ENCODE measurements at places on chromosomes 5 and 9.

DNA sequence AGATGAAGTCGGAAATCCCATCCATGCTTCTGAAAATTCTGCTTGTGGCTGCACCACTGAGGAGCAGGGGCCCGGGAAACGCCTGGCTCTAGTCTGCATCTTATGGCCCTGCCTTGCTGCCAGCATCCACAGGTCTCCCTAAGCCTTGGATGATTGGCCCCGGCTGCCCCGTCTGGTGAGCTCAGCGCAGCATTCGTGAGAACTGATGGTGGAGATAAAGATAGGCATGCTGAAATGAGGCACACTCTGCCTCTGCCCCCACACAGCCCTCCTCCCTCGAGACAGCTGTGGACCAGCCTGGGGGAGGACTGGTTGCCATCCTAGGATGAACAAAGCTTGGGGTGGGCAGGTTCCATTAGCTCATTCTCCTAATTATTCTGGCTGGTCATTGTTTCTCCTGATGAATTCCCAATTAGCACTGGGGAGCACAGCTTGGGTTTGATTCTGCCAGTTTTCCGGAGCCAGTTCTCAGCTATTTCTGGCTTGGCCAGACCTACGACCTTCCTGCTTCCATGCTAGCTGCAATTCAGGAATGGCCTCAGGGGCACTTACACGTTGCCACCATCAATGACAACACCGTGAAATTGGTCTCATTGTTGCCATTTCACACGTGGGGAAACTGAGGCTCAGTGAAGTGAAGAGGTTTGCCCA lies 62.8 kb upstream of the CPEB4 start:
- DNase-seq, result no peak

GRCh38 chr5:138148811-138149210 lies 9.6 kb upstream of the NME5 start:
- DNase-seq, result no peak

DNA sequence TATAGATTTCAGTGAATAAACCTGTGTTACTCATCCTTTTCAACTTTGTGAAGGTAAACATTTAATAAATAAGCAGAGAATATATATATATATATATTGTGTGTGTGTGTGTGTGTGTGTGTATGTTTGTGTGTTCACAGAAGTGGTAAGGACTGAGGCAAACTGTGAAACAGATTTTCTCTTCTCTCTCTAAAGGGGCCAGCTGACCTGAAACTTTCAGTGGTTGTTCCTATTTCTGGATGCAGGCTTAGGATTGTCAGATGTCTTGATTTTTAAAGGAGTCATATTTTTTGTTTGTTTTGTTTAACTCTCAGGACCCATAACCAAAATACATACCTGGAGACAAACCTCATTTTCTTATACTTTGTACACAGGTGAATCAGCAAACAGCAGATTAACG lies 714.9 kb upstream of the MEF2C start:
- DNase-seq, result no peak

GRCh38 chr5:140020601-140021177 lies 22.4 kb downstream of the NRG2 start:
- no peak for DNase-seq

DNA sequence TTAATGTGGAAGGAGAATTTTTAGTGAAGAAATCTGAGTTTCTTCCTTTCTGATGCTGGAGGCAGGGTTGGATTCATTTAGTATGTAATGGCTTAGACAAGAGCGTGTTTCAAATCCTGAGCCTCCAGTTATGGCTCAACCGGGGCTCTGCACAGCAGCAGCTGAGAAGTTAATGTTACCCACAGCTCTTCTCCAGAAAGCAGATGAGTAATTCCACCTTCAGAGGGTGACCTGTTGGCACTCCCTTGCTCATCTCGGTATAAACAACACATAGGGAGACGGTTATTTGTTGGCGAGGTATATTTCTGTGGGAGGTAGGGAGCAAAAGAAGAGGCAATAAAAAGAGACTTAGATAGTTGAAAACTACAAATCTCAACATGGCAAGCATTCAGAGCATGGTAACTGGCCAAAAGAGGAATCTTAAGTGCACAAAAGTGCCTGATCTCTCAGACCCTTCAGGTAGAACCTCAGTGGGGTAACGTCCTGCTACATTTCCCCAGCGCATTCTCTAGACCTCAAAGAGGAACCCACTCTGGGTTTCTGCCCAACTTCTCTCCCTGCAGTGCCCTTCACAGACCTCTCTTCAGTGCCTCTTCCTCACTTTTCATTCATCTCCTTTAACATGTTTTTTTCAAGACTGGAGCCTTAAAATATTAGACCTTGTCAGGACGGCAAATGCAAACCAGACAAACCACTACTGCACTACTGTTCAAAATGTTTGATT lies 417.5 kb upstream of the ADAMTSL1 start:
- DNase-seq, result no peak

GRCh38 chr5:67702008-67702407 lies 505.4 kb upstream of the CD180 start:
- DNase-seq, result no peak

- no peak for DNase-seq
Measured at GRCh38 chr5:124561451-124561850, 185.0 kb downstream of the ZNF608 start.

Data from T-helper 1 cell (primary cell).